ENCODE measurements at places on chromosomes 16 and 17.
A peak's percentile ranks its signal among the peaks of the same experiment; 100 is the strongest.

- no peak for DNase-seq
Observed at GRCh38 chr17:330993-331701, 21.5 kb downstream of the RPH3AL start.

DNA sequence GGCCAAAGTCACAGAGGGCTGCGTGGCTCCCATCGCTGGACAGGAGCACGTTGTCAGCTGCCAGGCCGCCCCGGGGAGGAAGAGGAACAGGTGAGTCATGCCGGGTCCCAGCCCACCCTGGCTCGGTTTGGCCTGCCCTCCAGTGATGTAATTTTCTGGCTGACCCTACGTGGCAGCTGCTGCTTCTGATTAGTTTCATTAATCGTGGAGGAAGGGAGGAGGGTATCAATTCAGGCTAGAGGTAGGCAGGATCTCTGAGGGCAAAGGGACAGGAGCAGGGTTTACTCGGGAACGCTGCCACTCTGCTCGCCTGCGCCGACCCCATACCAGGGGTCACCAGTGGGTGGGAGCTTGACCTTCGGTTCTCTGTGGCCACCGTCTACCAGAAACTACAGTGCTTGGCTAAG is 11.7 kb upstream of the SPATA32 start:
- no peak for DNase-seq

- peak; percentile 61 for DNase-seq
Observed at GRCh38 chr17:80035937-80036714, at the start of gene CCDC40. Gene CCDC40 (plus strand): TSS chr17:80036642. CDS start chr17:80036663, 21 bp downstream.

DNA sequence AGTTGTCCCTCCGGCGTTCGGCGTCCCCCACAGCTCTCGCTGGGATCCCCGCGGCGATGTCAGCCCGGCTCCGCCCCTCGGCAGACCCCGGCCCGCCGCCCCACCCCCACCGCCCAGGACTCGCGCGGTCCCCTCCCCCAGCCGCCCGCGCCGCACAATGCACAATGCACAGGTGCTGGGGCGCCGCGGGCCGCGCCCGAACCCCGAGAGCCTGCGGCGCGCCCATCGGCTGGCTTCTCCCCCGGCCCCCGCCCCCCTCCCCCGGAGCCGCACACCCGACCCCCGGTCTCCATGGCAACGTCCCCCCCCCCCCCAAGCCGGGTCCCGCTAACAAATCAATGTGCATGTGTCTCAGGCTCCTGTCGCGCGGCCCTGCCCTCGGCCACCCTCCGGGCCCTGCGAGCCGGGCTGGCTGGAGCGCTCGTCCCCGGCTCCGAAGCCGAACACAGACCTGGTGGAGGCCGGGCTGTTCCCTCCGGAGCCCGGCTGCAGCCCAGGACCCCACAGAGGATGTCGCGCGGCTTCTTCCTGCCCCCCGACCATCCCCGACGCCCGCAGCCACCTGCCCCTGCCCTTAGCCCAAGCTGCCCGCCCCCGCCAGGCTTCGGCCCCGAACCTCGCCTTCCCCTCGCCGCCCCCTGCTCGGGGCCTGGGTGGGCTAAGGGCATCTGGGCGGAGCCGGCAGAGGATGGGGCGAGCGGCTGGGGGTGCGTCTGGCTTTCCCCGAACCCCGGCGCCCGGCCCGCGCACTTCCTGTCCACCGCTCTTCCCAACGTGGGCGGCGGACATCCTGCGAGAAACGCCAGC is 818 bp upstream of the CBX8 start:
- DNase-seq: no peak

DNA sequence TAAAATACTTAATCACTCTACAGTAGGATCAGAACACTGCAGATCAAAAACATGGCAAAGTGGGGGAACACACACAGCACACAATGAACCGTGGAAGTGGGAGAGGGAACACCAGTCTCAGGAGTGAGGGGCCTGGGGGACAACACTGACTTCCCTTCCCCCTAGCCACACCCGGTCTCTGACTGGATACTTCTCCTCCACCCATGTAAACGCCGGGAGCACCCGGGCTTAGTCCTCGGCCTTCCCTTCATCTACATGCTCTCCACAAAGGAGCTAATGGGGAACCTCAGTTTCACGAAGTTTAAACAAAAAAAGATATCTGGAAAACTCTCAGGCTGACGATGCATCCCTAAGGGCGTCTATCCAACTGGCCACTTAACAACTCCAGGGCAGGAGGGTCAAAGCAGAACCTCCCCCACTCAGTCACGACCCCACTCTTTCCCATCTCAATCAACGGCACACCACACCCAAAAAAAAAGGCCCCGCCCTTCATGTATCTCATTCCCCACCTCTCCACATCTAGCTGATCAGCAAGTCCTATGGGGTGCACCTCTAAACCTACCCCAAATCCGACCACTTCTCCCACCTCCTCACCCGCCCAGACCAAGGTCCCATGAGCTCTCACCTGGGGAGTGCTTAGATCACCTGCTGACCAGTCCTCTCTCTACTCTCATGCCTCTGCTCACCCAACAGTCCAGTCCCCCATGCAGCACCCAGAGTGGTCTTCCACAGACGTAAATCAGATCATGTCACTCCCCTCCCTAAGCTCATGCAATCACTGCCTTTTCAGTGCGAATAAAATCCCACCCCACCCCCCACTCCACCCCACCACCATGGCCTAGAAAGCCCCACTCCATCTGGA is 7.4 kb downstream of the ZDHHC7 start:
- no peak for DNase-seq

DNA sequence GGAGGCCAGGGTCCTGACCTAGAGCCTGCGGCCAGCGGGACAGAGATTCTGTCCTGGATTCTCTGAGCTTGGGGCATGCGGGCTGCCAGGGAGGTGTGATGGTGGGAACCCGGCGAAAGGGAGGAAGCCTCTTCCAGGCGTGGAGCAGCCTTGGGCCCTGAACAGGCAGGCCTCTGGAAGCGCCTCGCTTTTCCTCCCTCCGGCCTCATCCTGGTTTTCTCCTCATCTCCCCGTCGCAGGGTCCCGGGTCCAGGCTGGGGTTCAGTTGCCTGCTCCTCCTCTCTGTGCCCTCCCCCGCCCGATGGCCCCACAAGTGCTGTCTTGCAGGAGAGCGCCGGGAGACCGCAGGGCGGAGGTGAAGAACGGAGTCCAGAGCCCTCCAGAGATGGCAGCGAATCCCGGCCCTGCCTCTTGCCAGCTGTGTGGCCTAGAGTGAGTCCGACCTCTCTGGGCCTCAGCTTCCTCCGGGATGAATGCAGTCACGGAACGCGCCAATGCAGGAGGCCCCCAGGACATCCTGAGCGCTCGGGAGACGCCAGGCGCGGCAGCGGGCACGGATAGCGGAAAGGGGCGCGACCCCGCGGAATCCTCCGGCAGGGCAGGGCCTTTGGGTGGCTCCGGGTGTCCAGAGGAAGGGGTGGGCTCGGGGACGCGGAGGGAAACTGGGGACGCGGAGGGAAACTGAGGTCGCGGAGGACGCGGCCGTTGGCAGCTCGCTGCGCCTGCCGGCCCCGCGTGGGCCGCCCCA is 553 bp upstream of the RAB11FIP4 start:
- DNase-seq: no peak

GRCh38 chr17:76644995-76645394 is 1.4 kb upstream of the ST6GALNAC1 start:
- DNase-seq: no peak

GRCh38 chr17:29245401-29245800 is 1.3 kb upstream of the CRYBA1 start:
- no peak for DNase-seq

- no peak for DNase-seq
Observed at GRCh38 chr17:51630101-51630671, 369.8 kb downstream of the UTP18 start.

DNA sequence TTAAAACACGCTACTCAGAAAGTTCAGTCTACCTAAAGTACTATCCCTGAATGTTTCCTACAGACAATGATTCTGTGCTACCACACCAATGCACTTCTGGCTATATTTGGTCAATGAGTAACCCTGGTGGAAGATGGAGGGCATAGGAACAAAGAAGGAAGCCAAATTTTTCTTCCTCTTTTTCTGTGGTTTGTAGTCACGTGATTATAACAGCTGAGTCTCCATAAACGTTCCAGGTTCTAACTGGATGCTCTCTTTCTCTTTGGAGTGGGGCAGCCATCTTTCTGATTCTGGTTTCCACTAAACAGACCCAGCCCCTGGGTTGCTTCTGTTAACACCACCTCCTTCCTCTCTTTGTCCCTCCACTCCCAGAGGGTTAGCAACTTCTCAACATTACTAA is 274.9 kb downstream of the CDH11 start:
- no peak for DNase-seq

GRCh38 chr17:72609501-72609900 is 483.0 kb downstream of the SLC39A11 start:
- no peak for DNase-seq

DNA sequence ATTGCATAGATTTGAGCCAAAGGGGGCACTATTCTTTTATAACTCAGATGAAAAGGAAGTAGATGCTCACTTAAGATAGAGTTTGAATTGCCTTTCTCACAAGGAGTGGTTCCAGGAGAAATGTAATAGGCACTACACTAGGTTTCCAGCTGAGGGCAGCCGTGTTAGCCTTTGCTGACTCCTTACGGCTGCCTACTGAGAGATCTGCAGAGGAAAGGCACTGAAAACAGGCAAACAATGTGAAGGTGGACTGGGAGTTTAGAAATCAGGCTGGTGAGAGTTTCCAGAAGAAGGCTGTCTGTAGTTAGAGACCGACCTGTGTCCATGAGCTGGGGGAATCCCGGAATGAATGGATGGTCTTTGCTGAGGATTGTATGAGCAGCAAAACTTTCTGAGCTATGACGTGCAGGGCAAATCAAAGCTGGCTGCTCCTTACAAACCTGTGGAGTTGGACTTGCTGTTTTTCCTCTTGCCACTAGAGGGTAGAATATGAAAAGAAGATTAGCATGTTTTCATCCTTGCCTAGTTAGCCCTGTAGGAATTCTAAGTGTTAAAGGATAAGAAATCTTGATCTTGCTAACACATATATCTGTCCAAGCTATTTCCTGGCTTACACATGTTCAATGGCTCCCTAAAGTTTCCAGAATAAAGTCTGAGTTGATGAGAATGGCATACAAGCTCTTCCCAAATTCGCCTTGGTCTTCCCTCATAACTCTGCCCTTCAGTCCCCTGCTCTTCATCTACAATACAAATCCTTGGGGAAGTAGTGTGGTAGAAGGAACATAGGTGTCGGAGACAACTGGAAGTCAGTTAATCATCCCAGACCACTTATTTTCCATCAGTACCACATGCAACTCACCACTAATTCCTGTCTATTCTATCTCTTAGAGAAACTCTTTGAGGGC is 20.1 kb upstream of the TAOK1 start:
- peak; percentile 59 for DNase-seq

DNA sequence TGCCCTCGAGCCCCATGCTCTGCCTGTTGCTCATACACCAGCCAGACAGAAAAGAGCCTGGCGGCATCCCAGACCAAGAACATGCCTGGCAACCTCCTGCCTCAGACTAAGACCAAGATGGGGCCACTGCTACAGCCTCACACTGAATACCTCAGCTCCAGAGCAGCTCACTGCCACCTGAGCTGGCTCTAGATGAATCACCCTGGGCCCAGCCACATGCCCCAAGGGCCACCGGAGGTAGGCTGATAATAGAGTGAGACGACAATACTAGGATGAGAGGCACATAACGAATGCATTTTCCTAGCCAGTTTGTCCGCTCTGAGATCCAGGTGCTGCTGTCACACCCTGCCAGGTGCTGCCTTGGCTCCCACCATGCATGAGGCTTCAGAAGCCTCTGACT is 13.0 kb downstream of the PIP4K2B start:
- DNase-seq: no peak

DNA sequence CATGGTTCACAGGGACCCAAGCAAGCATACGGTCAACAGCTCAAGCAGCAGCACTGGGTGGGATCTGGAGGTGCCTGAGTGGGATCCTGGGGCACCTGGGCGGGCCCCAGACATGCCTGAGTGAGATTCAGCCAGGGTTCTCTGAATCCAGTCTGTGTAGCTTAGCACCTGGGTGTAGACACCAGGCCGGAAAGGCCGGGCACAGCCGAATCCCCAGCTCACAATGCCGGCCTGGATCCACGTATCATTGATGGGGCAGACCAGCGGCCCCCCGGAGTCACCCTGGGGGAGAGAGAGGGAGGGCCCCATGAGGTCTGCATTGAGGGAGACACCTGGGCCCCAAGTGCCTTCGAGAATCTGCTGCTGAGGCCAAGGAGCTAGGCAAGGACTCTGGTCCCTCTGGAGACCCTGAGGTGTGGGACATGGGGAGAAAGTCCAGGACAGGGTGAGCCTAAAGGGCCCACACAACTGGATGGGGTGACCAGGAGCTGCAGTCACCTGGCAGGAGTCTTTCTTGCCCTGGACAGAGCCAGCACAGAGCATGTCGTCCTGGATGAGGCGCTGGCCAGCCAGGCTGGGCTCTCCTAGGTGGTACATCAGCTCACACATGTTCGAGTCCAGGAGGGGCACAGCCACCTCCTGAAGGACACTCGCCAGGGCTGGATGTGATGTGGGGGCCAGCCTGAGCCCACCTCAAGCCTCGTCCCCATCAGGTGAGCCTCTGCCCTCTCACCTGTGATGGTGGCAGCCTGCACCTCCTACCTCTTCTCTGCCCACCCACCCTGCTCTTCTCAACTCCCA is 9.7 kb downstream of the ZG16B start:
- no peak for DNase-seq

- DNase-seq: no peak
Observed at GRCh38 chr16:710500-711075, 4.3 kb upstream of the METRN start.

DNA sequence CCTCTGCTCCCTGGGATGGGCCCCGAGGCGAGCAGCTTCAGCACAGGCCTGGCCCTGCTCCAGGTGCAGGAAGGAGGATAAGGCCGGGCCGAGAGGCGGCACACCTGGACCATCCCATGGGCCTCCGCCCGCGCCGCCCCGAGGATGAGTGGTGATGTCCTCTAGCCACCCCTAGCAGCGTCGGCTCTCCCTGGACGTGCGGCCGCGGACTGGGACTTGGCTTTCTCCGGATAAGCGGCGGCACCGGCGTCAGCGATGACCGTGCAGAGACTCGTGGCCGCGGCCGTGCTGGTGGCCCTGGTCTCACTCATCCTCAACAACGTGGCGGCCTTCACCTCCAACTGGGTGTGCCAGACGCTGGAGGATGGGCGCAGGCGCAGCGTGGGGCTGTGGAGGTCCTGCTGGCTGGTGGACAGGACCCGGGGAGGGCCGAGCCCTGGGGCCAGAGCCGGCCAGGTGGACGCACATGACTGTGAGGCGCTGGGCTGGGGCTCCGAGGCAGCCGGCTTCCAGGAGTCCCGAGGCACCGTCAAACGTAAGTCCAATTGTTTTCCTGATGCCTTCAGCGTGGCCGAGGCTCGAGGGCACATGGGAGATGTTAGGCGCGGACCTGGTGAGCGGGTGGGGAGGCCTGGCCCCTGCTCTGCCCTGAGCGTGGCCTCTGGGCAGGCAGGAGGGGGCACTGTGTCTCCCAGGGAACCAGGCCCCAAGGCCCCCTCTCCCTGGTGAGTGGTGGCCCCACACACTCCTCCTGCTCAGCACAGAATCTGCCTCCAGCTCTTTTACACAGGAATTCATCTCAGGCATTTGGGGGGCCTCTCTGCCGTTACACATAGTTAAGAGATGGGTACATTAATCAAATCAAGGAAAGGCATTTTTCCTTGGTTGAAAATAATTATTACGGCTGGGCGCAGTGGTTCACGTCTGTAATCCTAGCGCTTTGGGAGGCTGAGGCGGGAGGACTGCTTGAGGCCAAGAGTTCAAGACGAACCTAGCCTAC is 855 bp downstream of the TMEM204 start:
- no peak for DNase-seq
